ENCODE measurements at places on chromosomes 2 and 18. TPM values are rescaled to one million over a fixed set of nuclear protein-coding genes. Genes with fewer than 3 reads are reported as not detected.

The UPP2 gene
- total RNA-seq = not detected

The SERPINB11 gene
- not detected for total RNA-seq

The CD28 gene
- total RNA-seq = under 0.01 TPM

The MMADHC gene
- total RNA-seq = 131 TPM

The CHRND gene
- not detected for total RNA-seq

The C2orf15 gene
- 0.13 TPM for total RNA-seq

The SIX2 gene
- not detected for total RNA-seq

The IFIH1 gene
- total RNA-seq = 5.3 TPM

DNA sequence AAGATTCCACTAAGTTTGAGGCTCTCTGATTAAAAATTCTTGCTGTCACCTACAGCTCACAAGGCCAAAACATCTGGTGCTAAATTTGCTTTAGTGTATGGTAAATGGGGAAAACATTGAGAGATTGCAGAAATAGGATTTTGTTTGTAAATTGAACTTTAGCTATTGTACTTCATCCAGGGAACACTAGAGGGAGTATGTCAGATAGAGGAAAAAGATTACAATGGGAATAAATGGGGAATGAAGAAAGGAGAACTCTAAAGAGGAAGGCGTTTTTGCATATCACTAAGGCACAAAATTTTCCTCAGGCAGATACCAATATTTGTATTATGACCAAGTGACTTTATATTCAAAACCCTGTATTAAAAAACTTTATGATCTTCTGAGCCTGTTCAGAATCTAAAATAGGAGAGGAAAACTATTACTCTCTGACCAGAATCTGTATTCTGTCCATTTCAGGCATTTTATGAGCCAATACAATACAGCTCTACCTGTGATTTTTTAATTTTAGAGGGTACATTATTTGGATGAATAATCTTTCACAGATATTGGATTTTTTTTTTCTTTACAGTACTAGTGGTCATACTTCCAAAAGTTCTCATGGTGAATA is 52.3 kb upstream of the ITGB6 start:
- peak; percentile 22 for DNase-seq

DNA sequence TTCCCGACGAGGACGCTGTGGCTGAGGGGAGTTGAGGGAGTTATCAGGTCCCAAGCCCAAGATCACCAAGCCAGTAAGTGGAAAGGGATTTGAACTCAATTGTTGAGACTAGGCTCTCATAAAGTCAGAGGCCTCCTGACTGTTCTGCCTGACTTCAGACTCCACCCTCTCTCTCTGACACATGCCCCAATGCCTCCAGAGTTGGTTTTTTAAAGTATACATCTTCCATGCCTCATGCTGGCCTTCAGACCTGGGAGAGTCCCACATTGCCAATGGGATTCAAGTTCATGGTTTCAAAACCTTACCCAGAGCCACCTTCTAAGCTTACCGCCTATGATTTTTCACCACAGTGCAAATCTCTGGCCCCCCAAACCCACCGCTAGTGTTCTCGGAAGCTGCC is 100.8 kb downstream of the RTN4 start:
- no peak for DNase-seq

GRCh38 chr2:46825939-46826568 is 89.6 kb downstream of the MCFD2 start:
- DNase-seq = no peak

- DNase-seq = no peak
Measured at GRCh38 chr2:118481299-118481698, 366.1 kb downstream of the EN1 start.

- no peak for DNase-seq
Measured at GRCh38 chr2:143150287-143150686, 21.1 kb downstream of the ARHGAP15 start.

- no peak for DNase-seq
Measured at GRCh38 chr2:96138179-96139145, at the start of gene ASTL. TSS of gene ASTL (minus strand) at chr2:96138502. CDS start at chr2:96138436, 66 bp downstream.

DNA sequence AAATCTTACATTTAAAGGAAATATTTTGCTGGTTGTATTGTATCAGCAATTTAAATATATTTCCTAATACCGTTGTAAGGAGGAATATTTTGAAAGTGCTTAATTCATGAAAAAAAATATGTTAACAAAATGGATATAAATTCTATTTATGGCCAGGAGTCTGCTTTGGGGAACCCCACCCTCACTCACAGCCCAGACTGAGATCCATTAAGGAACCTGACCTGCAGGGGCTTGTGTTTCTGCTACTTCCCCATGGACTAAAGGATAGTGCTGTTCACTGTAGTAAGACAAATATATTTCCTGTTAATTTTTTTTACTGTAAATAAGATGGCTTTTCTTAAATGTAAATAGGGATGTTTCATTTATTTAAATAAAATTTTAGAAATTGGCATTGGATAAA is 221.9 kb upstream of the COL3A1 start:
- DNase-seq = no peak

DNA sequence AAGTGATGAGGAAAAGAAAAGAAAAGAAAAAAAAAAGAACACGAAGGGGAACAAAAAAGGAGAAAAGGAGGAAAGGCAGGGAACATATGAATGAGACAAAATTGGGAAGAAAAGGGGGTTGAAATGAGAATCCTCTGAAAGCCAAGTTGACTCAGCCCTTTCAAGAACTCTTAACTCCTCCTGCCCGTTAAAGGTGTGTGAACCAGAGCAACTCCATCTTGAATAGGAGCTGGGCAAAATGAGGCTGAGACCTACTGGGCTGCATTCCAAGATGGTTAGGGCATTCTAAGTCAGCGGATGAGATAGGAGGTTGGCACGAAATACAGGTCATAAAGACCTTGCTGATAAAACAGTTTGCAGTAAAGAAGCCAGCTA is 4.0 kb upstream of the POLE4 start:
- DNase-seq = no peak

- DNase-seq = no peak
Measured at GRCh38 chr2:169014780-169015179, 16.3 kb downstream of the ABCB11 start.

DNA sequence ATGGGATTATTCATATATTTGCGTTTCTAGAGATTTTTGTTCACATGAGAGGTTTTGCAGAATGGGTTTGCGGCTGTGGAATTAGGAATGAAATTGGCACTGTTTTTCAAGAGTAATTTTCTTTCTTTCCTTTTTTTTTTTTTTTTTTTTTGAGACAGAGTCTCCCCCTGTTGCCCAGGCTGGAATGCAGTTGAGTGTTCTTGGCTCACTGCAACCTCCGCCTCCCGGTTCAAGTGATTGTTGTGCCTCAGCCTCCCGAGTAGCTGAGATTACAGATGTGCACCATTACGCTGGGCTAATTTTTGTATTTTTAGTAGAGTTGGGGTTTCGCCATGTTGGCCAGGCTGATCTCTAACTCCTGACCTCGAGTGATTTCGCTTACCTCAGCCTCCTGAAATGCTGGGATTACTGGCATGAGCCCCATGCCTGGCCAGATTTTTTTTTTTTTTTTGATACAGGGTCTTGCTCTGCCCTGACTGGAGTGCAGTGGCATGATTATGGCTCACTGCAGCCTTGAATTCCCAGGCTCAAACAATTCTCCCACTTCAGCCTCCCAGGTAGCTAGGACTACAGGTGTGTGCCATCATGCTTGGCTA is 65.3 kb downstream of the MIB1 start:
- no peak for DNase-seq

- DNase-seq = no peak
Measured at GRCh38 chr2:239544918-239545465, 144.2 kb upstream of the HDAC4 start.

DNA sequence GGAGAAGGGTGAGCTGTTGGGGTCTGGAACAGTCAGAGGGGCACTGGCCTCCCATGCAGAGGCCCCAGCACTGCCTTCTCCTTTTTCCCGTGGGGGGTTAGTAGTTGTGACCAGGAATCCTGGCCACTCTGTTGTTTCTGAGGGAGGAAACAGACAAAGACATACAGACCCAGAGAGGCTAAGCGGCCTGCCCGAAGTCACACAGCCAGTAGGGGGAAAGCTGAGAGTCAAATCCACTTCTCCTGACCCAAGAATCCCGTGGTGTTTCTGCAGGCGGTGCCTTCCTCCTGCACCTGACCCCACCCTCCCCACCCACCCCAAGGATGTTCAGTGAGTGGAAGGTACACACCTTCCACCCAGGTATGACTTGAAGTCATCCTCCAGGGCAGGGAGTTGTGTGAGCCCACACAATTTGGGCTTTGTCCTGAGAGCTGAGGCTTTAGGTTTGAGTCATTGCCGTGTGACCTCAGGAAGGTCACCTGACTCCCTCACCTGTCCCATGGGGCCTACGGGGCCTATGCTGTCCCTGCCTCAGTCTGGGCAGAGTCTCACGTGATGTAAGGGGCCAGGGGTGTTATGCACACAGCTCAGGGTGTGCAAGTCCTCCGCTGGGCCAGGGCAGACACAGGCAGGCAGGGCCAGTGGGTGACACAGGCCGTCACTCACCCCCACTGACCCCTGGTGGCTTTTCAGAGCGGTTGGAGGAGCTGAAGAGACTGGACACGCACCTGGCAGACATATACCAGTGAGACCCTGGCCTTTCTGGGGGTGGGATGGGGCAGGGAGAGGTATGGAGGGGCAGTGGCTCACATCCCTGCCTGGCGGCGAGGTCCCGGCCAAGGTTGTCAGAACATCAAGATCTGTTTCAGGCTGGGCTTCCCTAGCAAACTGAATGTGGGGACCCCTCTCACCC is 5.0 kb downstream of the NT5DC4 start:
- no peak for DNase-seq

DNA sequence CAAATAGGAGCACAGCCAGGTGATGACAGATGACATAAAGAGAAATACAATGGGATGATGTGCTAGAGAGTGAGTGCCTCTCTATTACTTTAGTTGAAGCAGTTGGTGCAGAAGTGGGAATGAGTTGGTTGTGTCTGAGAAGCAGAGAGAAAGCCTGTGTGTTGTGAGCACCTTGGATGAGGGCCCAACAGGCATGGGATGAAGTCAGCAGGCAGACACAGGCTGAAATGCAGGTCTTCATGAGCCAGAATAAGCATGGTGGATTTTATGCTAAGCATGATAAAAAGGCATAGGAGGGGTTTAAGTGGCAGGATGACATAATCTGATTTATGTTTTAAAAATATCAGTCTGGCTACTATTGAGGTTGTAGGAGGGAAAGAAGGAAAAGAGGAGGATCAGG is 71.5 kb downstream of the KLHL14 start:
- DNase-seq = no peak

GRCh38 chr18:56003720-56004088 is 415.7 kb upstream of the TCF4 start:
- no peak for DNase-seq

DNA sequence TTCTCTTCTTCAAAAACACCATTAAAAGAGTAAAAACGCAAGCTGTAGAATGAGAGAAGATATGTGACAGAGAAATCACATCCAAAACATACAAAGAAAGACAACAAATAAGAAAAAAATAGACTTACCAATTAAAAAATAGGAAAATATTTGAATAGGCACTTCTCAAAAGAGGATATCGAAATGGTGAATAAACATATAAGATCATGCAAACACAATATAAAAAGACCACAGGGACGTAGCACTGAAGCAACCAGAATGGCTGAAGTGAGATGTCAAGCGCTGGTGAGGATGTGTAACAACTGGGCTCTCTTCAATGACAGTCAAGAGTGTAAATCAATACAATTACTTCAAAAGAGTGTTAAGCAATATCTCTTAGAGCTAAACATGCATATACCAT is 202.3 kb downstream of the ZBTB7C start:
- no peak for DNase-seq

GRCh38 chr18:22385718-22386117 is 32.0 kb downstream of the CTAGE1 start:
- DNase-seq = no peak

DNA sequence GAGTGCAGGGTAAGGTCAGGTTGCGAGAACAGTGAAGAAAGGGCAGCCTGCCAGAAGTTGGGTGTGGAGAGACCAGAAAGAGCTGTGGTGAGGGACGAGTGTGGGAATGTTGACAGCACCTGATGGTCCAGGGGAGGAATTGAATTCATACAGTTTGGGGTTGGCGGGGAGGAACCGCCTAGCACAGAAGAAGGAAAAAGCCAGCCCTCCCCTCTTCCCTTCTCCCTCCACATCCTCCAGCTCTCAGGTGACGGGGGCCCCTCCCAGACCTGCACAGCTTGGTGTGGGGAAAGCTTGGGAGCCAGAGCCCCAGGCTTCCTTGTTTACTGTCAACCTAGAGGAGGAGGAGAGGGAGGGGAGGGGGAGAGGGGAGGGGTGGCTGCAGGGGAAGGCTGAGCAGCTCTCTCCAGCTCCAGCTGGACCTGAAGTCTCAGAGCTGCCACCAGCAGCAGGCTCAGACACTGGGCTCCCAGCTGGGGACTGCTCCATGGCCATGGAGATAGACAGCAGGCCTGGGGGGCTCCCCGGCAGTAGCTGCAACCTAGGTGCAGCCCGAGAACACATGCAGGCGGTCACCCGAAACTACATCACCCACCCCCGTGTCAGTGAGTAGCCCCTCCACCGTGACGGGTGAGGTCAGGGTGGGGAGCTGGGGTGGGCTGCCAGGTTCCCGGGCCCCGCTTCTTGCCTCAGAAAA is at the start of gene ATP6V1B1:
ATP6V1B1 (plus strand) TSS at position 433 of the 697 bp plus-strand sequence; CDS start at position 488, 55 bp downstream.
- DNase-seq = no peak

GRCh38 chr18:60249388-60249787 is 123.2 kb downstream of the MC4R start:
- no peak for DNase-seq

GRCh38 chr2:132873738-132874137 is 203.7 kb upstream of the LYPD1 start:
- no peak for DNase-seq

- no peak for DNase-seq
Measured at GRCh38 chr2:193527146-193527545, 1332.4 kb upstream of the TMEFF2 start.

DNA sequence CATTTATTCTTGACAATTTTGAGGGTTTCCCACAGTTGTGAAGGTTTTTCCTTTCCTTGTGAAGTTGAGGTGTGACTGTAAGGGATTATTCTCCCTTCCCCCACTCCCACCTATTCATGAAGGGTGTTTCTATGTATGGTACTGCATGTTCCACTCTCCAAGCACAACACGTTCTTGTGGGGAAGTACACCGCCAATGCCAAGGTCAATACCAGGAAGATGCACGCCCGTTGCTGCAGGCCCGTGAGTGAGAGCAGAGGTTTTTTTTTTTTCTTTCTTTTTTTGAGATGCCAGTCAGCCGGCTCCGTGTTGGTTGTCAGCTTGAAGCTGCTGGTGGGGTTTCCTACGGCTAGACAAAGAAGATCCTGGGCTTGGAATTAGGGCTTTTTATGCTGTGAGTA is 38.6 kb upstream of the EPHA4 start:
- DNase-seq = no peak

- peak; percentile 34 for DNase-seq
Measured at GRCh38 chr2:218400167-218400929, 680 bp downstream of the CTDSP1 start.

GRCh38 chr2:80002568-80003157 is 301.9 kb downstream of the LRRTM1 start:
- DNase-seq = no peak

- peak; percentile 64 for DNase-seq
Measured at GRCh38 chr2:217816396-217816869, 186.4 kb downstream of the TNS1 start.

DNA sequence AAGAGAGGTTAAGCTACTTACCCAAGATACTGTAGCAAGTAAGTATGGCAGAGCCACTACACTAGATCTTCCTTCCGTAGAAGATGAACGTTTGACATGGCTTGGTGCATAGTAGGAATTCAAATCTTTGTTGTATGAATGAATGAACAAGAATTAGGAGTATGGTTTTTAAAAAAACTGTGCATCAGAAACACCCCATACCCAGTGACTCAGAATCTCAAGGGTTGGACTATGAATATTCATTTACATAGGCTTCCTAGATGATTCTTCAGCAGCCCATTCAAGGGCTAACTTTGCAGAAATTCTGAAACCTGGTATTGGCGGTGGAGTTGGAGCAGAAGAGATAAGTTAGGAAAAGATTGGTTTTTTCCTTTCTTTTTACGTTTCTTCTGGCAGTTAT is 5.4 kb downstream of the ACTR3 start:
- no peak for DNase-seq
